ENCODE measurements at places on chromosomes 7 and 10. TPM values are rescaled to one million over a fixed set of nuclear protein-coding genes. Genes with fewer than 3 reads are reported as not detected.

Gene C10orf62
- not detected for total RNA-seq

Gene BLVRA
- 39.9 TPM for total RNA-seq

Gene YWHAG
- total RNA-seq = 183 TPM

Gene HOXA13
- not detected for total RNA-seq

Gene VPS37D
- total RNA-seq = 0.40 TPM

Gene RTKN2
- total RNA-seq = 2.7 TPM

Gene TMEM196
- not detected for total RNA-seq

Gene GPNMB
- total RNA-seq = 0.95 TPM

Gene ATP6V0A4
- not detected for total RNA-seq

Gene SDK1
- 0.16 TPM for total RNA-seq

Gene SFTPA1
- not detected for total RNA-seq

Gene TFEC
- not detected for total RNA-seq

Gene PTPRZ1
- not detected for total RNA-seq

Gene TSPAN13
- 1.1 TPM for total RNA-seq

Gene WDR37
- total RNA-seq = 17.4 TPM

Gene HOXA11
- not detected for total RNA-seq

Gene INA
- total RNA-seq = 0.92 TPM

Gene MEIG1
- total RNA-seq = not detected

Gene SYT15
- total RNA-seq = 1.3 TPM

Gene CALCR
- total RNA-seq = not detected

Gene PLAC9
- not detected for total RNA-seq

Gene TYW1B
- total RNA-seq = 4.2 TPM

Gene SLC26A3
- not detected for total RNA-seq

Gene INSYN2A
- not detected for total RNA-seq
